Activated T-helper 2 cell treated with anti-CD3 and anti-CD28 coated beads, Interferon-gamma antibody, Interleukin-2, Interleukin-4, amounts not matched to agents 10 μg/mL and 5 μg/mL and 100 μg/mL, durations not matched to agents 14 hours and 24 hours and 36 hours (primary cell): ENCODE measurements at places on chromosomes 13 and 19. TPM values are rescaled to one million over a fixed set of nuclear protein-coding genes. Genes with fewer than 3 reads are reported as not detected.

DNA sequence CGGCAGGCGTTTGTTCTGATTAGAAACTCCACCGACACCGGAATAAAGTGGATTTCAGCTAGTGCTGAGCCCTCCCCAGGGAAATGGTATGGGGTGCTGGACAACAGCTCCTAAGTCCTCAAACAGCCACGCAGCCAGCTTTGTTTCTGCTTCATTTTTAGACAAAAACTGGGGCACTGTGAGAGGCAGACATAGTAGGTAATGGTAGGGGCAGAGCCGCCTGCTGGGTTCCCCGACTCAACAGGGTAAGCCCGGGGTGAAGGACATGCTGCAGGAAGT lies 39.7 kb downstream of the CARS2 start:
- no peak overlapping the region for H3K27ac ChIP-seq
- peaks cover 83% of the 10 kb centered on the region for H3K36me3 ChIP-seq
- DNase-seq = no peak
- no peak overlapping the region for H3K4me3 ChIP-seq
- no peaks in the 10 kb centered on the region for H3K27me3 ChIP-seq

DNA sequence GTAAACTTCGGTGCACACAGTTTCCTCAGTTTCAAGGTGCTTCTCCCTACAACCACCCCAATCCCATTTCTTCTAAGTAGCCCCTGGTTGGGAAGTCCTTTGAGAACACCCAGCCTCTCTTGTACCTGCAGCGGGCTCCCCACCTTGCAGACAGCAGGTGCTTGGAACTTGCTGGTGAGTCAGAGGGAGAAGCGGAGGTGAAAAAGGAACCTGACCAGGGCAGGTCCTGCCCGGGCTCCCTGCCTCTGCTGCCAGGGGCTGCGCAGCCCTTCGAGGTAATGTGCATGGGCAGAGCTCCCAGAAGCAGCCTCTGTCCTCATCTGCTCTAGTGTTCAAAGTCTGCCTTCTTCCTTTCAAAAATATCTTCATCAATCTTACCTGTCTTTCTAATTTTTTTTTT lies 274.0 kb upstream of the SOX1 start:
- H3K4me1 ChIP-seq = no peaks in the 10 kb centered on the region
- no peak for DNase-seq
- H3K4me3 ChIP-seq = no peak overlapping the region
- H3K27ac ChIP-seq = no peak overlapping the region
- no peaks in the 10 kb centered on the region for H3K36me3 ChIP-seq

DNA sequence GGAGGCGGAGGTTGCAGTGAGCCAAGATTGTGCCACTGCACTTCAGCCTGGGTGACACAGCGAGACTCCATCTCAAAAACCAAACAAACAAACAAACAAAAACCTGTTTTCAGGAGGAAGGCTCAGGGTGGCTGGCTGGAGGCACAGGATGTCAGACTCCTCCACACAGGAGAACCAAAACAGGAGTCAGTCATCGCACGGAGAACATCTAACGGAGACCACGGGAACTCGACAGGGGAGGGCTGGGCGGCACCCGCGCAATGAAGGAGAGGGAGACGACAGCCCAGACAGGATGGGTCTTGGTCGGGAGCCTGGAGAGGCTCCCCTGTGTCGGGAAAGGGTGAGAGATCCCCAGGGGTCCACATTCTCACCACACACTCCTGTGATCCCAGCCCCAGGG lies 20.8 kb upstream of the SLC7A9 start:
- peaks cover 25% of the 10 kb centered on the region for H3K36me3 ChIP-seq
- peaks cover 3% of the 10 kb centered on the region for H3K4me1 ChIP-seq
- H3K27me3 ChIP-seq = no peaks in the 10 kb centered on the region
- no peak overlapping the region for H3K27ac ChIP-seq
- no peak overlapping the region for H3K4me3 ChIP-seq

- peaks cover 19% of the 10 kb centered on the region for H3K4me1 ChIP-seq
- DNase-seq = peak; percentile 57
- H3K4me3 ChIP-seq = peak overlapping the region; percentile 87
- no peaks in the 10 kb centered on the region for H3K27me3 ChIP-seq
- H3K36me3 ChIP-seq = peaks cover 46% of the 10 kb centered on the region
Observed at GRCh38 chr19:53102756-53103233, 427 bp downstream of the ZNF160 start.

- H3K27me3 ChIP-seq = peaks cover 38% of the 10 kb centered on the region
- H3K4me3 ChIP-seq = no peak overlapping the region
- no peaks in the 10 kb centered on the region for H3K36me3 ChIP-seq
- no peak for DNase-seq
- no peaks in the 10 kb centered on the region for H3K4me1 ChIP-seq
Observed at GRCh38 chr13:30034458-30034795, 184.0 kb upstream of the UBL3 start.

DNA sequence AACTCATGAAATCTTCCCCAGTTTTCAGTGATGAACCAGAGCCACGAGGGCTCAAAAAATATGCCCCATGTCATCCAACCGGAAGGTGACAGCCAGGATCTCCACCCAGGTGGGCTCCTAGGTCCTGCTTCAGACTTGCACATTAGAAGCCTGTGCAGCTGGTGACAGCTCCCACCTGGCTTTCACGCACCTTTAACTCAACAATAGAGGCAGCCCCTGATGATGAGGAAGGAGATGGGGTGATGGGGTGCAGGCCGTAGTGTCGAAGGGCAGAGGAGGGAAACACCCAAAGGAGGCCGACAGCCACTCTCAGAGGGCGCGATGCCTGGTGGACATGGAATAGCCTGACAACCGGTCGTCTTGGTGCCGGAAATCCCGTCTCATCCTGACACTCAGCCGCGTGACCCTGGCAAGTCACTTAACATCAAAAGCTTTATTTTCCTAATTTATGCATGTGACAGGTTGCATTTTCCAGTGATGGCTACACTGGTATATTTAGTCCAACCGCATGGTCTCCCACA lies 118.0 kb downstream of the SOX1 start:
- no peaks in the 10 kb centered on the region for H3K4me1 ChIP-seq
- no peaks in the 10 kb centered on the region for H3K36me3 ChIP-seq
- H3K4me3 ChIP-seq = no peak overlapping the region
- no peak overlapping the region for H3K27ac ChIP-seq

DNA sequence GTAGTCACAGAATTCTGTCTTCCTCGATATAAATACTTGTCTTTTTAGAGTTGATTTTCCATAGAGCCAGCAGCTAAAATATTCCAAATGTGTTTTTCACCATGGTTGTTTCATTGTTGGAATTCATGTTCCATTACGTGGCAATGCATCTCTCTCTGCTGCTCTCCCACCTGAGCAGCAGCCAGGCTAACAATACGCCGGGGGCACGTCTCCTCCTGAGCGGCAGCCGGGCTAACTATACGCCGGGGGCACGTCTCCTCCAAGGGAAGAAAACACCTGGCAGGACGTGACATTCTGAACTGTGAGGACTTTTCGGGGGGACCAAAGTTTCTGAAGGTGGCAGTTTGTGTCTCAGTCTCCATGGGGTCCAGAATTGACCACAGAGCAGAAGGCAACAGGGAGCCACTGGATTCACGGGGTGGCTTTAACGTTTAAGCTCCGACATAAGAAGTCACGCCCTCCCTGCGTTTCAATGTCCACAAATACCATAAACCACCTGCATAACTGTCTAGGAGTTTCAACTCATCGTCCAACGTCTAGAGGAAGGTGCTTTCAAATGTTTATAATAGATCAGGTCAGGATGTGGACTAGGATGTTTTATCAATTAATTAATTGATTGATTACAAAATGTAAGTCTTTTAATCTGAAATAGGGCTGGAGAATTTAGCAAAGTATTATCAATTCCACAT lies 15.1 kb downstream of the PLPP2 start:
- peaks cover 15% of the 10 kb centered on the region for H3K27me3 ChIP-seq
- H3K36me3 ChIP-seq = no peaks in the 10 kb centered on the region
- DNase-seq = no peak
- H3K4me1 ChIP-seq = no peaks in the 10 kb centered on the region
- H3K27ac ChIP-seq = no peak overlapping the region

DNA sequence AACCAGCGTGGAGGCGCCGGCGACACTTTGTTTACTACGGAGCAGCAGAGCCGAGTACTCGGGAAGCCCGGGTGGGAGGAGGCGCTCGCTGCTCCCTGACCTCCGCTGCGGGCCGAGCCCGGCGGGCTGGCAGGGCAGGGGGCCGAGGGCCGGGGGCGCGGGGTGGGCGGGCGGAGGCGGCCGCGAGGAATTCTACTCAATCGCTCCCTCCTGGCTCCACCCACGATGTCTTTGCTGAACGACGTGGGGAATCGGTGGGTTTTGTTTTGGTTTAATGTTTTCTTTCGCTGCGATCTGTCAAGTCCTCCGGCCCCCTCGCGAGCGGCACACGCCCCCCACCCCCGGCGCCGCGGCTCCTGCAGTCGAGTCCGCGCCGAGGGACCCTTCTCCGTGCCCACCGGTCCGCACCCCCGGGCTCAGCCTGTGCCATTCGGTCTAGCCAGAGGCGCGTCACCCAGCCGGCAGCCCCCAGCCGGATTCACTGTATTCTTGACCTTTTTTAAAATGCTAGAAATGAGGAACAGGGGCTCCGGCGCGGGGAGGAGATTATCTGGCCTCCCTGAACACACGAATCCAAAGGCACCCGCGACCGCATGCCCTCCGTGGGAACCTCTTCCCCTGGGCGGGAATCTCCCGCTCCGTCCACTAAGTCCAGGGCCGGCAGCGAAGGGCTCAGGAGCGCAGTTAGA lies 636 bp upstream of the FOXO1 start:
- H3K36me3 ChIP-seq = peaks cover 20% of the 10 kb centered on the region
- peaks cover 32% of the 10 kb centered on the region for H3K4me1 ChIP-seq
- H3K27ac ChIP-seq = peak overlapping the region; percentile 79
- H3K27me3 ChIP-seq = no peaks in the 10 kb centered on the region

DNA sequence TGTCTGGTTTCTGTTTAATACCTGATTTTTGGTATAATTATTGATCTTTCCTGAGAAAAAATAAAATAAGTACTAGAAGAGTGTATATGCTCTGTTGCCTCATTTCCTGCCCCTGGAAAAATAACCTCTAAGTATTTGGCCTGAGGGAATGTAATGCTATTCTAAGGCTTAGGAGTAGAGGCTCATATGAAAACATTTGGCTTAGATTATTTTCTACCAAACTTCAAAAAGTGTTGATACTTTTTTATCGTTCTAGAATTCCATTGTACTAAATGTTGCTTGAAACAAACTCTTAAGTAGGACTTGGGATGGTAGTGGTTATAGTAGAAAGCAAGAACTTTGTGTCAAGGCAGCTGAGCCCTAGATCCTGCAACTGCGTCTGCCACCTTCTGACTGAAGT lies 57.8 kb downstream of the COG3 start:
- no peaks in the 10 kb centered on the region for H3K27me3 ChIP-seq
- H3K4me1 ChIP-seq = peaks cover 8% of the 10 kb centered on the region
- H3K27ac ChIP-seq = no peak overlapping the region
- DNase-seq = no peak

The PODNL1 gene
- 0.41 TPM in 1 of 2 replicates, not detected in the other for total RNA-seq

The TTC9B gene
- total RNA-seq = not detected in 2 replicates

The MCF2L gene
- total RNA-seq = 0.23 TPM in 1 of 2 replicates, not detected in the other

The LGALS7B gene
- not detected in 2 replicates for total RNA-seq

The CCNE1 gene
- total RNA-seq = 37.4 and 39.6 TPM in 2 replicates

The CEACAM4 gene
- total RNA-seq = not detected in 2 replicates

The ZNF625 gene
- 3.1 and 4.1 TPM in 2 replicates for total RNA-seq

The TNPO2 gene
- total RNA-seq = 109 and 112 TPM in 2 replicates
